Eye (tissue), 1 donor: ENCODE measurements at places on chromosomes 16 and 17.

DNA sequence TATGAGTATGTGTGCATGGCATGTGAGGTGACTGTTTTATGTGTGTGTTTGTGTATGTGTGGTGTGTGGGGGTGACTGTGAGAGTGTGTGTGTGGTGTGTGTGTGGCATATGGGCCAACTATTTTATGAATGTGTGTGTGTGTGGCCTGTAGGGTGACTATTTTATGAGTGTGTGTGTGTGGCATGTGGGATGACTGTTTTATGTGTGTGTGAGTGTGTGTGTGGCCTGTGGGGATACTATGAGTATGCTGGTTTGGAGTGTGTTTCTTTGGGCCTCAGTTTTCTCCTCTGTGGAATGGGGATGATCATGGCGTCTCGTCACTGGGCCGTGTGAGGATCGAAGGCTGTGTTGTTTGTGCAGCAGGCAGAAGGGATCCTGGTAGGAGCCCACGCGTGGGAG, 152.1 kb upstream of the PLCG2 start:
- DNase-seq = no peak

- peak; percentile 94 for DNase-seq
These were observed 41.7 kb downstream of the PIPOX start for GRCh38 chr17:29084541-29085146.

DNA sequence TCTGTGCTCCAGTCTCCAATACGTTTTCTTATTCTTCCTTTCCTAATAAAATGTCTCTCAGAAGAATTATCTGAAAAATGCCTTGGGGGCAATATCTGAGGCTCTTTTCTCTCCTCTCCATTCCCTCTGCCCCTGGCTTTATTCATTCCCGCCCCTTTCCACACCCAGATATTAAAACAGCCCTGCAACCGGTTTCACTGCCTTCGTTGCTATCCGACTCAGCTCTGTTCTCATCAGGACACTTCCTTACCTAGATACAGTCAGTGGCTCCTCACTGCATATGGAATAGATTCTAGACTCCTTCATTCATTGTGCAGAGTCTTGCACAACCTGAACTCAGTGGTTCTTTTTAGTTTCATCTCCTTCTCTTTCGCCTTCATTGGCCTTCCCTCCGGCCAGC, 52.0 kb upstream of the TEKT3 start:
- DNase-seq = no peak

GRCh38 chr17:48378708-48379392, 51.2 kb downstream of the SKAP1 start:
- no peak for DNase-seq

- DNase-seq = no peak
These were observed 28.4 kb upstream of the MED13 start for GRCh38 chr17:62093188-62094155.

DNA sequence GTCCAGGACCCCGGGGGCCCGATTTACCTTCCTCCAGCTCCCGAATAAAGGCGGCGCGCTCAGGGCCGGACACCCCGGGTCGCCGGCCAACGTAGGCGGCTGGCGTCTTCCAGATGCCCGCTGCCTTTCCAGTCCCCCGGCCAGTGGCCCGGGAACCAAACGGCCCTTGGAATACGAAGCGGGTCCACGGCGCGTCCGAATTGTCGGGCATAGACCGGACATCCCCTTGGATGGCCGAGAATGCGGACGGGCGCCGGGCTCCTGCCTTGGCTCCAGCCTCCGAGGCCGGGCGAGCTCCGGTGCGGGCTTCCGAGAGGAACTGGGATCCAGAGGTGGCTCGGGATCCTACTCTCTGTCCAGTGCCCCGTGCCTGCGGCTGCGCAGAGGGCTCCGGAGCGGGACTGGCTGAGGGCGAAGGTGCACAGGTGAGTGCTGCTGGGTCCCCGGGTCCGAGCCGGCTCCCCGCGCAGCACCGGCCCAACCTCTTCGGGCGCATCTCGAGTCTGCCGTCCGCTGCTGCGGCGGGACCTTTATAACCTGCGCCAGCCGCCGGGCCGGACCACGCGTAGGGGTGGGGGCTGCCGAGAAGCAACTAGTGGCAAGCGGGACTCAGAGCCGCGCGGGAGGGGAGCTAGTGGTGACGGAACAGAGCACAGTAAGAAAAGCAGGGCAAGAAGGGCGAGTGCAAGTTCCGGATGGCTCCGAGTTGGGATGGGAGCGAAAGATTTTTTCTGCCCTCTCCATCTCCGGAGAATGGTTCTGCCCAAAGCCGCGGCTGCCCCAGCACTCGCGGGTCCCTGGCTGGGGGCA, at the start of gene HAP1:
Gene HAP1, minus strand, starts transcription at position 505 of the 810 bp plus-strand sequence. Its CDS starts 9 bp downstream, at position 496.
- peak; percentile 78 for DNase-seq

GRCh38 chr17:39573447-39574298, 34.0 kb downstream of the NEUROD2 start:
- DNase-seq = peak; percentile 87

DNA sequence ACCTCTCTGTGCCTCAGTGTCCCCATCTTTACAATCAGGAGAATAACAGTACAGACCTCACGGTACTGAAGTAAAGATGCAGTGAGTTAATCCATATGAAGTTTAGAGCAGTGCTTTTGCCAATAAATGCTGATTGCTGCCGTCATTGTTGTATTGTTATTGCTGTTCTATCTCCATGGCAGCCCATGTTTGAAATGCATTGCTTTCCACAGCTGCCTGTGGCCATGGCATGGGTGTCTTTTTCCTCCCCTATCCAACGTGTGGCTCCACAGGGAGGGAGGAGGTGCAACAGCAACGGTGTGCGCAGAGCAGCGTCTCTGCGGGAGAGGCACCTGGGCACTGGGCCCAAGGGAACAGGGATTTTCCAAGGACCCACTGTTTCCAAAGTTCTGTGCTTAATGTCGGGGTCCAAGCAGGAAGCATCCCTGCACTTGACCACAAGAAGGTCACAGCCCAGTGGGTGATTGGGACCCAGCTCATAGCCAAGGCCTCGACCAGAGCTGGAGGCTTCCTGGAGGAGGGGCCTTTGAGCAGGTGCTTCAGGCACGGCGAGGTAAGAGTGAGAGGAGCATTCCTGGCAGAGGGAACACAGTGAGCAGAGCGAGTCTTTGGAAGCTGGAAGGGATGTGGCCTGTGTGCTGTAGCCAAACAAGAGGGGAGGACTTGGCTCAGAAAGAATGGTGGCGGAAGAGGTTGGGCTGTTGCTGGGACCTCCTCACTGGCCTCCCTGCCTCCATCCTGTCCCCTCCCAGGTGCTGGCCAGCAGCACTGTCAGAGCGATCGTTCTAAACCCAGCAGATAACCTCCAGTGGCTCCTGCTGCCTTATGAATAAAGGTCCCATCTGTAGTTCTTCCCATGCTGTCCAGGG, 3.9 kb downstream of the RAI1 start:
- peak; percentile 41 for DNase-seq

GRCh38 chr17:259341-259976, 78.0 kb upstream of the DOC2B start:
- peak; percentile 48 for DNase-seq

DNA sequence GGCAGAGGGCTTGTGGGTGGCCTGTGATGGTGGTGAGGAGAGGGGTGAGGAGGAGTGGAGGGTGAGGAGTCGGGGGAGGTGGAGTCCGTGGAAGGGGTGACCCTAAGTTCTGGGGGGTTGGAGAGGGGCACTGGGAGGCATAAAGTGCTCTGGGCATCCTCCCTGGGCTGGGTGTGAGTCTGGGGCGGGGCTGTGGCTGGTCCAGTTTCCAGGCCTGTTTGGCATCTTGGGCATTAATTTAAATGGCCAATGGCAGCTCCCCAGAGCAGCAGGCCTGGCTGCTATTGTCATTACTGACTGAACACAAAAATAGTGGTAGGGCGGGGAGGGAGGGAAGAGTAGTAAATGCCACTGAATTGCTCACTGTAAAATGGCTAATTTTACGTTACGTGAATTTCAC, 7.7 kb upstream of the ARHGAP23 start:
- DNase-seq = no peak

DNA sequence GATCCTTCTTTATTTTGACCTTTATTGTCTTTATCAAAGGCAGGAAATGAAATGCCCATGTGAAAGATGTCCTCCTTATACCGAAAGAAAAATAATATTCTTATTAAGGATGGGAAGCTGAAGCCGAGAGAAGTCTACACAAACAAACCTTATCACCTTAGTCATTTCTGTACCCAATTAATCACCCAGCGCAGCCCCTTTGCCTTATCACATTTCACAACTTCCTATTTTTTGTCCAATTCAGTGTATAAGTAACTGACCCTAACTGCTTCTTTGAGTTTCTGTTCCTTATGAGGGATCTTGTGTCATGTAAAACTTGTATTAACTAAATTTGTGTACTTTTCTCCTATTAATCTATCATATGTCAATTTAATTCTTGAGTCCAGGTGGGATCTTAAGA, 16.4 kb upstream of the CCL23 start:
- no peak for DNase-seq

DNA sequence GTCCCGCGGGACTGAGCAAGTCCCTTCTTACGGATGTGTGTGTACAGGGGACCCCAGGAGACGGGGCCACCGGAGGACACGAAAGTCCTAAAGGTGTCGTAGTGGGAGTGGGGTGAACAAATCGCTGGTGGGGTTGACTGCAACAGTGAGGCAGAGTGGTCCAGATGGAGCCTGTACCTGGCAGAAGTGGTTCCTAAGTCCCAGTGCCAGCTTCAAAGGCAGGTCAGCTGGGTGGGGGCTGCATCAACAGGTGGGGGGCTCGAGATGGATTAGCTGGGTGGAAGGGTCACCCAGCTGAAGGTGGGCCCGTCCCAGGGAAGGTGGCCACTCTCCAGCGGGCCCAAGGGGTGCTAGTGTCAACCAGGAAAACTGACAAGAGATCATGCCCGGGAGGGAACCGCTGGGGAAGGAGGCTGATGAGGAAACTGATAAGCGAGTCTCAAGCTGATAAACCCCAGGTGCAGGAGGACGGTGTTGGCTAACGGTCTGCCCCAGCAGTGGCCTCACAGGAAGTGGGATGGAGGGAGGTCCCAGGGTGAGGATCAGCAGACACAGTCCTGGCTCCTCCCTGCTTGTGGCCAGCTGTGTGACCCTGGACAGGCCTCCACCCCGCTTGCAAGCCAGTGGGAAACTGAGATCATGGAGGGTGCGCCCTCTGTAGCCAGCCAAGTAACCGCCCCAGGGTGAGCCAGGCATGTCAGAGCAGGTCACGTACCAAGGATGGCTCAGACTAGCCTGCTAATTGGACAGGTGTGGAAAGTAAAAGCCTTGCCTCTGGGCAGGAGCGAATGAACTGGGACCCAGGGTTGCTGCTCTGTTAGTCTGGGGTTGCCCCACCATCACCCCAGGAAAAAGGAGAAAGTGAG, 1.0 kb downstream of the ORAI3 start:
- DNase-seq = peak; percentile 61

GRCh38 chr17:30942308-30943079, 20.7 kb downstream of the ADAP2 start:
- DNase-seq = peak; percentile 11

DNA sequence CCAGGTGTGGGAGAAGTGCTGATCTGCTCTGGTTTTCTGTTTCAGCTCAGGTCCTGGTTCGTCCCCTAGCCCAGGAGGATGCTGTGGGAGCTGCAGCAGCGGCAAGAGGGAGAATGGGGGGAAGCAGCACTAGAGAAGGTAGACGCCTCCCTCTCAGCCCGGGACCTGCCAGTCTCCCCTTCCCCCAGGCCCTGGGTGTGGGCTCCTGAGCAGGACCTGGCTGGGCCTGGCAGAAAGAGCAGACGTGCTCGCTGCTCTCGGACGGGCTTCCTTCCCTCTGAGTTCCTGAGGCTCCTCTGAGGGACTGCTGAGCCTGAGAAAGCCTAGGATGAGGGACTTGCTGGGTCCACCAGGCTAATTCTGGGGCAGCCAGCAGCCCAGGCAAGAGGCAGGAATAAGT, 3.1 kb downstream of the PRCD start:
- no peak for DNase-seq

DNA sequence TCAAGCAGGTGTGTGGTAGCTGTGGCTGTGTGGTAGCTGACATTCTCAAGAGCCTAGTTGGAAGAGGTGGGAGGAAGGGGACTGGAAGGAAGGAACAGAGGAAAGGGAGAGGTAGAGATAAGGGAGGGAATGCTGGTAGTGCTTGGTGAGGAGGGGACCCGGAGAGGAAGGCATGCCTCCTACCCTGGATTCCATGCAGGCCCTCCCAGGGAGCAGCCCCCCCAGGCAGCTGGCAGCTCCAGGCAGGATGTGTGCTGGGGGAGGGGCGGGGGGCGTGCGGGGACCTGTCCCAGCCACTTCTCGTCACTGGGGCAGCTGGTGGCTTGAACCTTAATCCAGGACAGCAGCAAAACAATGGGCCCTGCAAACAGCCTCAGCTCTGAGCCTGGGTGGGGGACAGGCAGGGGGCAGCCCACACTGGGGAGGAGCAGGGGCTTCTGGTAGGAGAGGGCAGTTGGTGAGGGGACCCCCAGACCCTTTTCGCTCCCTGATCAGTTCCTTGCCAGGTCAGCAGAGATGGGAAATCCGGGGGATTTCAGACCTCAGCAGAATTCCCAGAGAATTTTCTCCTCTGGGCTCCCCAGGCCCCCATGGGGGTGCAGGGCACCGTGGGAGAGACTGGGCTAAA, 27.1 kb downstream of the ARHGAP23 start:
- DNase-seq = peak; percentile 87

DNA sequence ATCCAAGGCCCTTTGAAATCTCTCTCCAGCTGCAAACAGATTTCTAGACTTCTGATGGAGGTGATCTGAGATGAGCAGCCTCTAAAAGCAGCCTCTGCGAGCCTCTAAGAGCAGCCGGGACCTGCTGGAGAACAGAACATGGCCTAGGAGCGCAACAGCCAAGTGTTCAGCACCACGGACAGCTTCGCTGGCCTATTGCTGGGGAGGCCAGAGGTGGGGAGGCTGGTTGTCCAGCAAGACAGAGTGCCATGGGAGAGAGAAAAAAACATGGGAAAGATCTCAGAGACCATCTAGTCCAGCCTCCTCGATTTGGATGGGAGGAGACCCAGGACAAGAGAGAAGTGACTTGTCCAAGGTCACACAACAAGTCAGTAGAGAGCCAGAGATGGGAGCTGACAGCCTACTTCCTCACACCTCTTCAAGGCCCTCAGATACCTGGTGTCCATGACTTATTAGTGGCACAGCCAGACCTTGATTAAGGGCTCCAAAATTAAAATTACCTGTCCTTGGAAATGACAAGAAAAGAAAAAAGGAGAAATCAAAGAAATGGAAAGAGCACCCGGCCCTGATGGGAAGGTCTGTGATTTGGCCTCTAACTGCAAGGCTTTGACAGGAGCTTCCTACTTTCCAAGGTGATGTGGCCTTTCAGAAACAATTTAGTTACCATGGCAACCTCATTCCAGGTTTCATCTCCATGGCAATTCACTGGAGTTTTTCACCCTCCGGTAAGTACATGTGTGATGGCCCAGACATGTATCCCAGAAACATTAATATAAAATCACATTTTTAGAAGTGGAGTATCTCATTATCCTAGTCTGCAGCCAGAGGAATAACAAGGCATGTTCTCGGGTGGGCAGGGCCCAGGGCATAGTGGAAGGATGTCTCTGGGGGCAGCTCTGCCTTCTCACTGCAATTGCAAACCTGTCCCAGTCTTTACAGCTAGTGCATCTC, 14.5 kb downstream of the RPRML start:
- DNase-seq = no peak

DNA sequence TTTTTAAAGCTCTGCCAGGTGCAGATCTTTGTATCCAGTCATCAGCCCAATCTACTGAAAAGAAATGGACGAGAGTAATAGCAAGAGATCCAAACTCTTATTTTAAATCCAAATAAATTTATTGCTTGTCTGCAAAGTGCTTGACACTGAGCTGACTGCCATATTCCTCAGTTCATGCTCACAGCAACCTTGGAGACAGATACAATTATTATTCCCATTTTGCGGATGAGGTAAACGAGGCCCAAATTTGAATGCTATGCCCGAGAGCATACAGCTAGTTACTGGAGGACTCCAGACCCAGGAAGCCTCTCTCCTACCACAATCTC, 620 bp downstream of the NOB1 start:
- no peak for DNase-seq

GRCh38 chr17:79220713-79221291, 146.2 kb downstream of the ENGASE start:
- peak; percentile 71 for DNase-seq

- no peak for DNase-seq
These were observed 167.1 kb upstream of the KIF2B start for GRCh38 chr17:53655591-53655990.
